Glomerular endothelial cell (primary cell): ENCODE measurements at places on chromosomes 13 and 19. TPM values are rescaled to one million over a fixed set of nuclear protein-coding genes. Genes with fewer than 3 reads are reported as not detected.

The LMTK3 gene
- not detected in 2 replicates for total RNA-seq

The BRME1 gene
- 0.15 and 1.4 TPM in 2 replicates for total RNA-seq

The HCN2 gene
- total RNA-seq, result 1.1 and 2.0 TPM in 2 replicates

The ZNF709 gene
- total RNA-seq, result 0.58 and 1.7 TPM in 2 replicates

The NLRP5 gene
- total RNA-seq, result not detected in 2 replicates
